ENCODE measurements at places on chromosomes 7 and 10. TPM values are rescaled to one million over a fixed set of nuclear protein-coding genes. Genes with fewer than 3 reads are reported as not detected.

LEP gene
- not detected for polyA plus RNA-seq

PTPRN2 gene
- polyA plus RNA-seq = 2.0 TPM

NKX6-2 gene
- polyA plus RNA-seq = 7.2 TPM

CPVL gene
- 16.8 TPM for polyA plus RNA-seq

AIFM2 gene
- polyA plus RNA-seq = 3.3 TPM

GNAT3 gene
- polyA plus RNA-seq = 0.27 TPM

CCL24 gene
- not detected for polyA plus RNA-seq

Data from muscle of leg (tissue), 16 donors.